Upper lobe of left lung (tissue), 6 donors: ENCODE measurements at places on chromosomes 12 and 14. TPM values are rescaled to one million over a fixed set of nuclear protein-coding genes. Genes with fewer than 3 reads are reported as not detected.

- DNase-seq = no peak
Observed at GRCh38 chr14:71623939-71624338, 308.3 kb upstream of the RGS6 start.

DNA sequence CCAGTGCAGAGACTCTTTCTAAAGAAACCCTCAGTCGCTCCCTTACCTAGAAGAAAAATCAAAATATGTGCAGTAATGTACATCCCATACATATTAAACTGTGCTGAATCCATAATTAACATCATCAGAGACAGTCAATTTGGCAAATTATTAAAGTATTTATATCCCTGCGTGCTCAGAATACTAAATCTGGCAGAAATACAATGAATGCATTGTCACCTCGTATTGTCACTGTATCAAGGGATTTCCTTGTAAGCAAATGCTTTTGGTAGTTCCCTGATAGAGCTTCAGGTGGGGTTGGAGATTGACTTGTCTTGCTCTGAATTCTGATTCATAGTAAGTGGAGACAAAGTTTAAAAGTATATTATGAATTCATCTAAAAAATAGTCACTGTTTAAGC lies 319.1 kb downstream of the PPFIA2 start:
- DNase-seq = no peak

DNA sequence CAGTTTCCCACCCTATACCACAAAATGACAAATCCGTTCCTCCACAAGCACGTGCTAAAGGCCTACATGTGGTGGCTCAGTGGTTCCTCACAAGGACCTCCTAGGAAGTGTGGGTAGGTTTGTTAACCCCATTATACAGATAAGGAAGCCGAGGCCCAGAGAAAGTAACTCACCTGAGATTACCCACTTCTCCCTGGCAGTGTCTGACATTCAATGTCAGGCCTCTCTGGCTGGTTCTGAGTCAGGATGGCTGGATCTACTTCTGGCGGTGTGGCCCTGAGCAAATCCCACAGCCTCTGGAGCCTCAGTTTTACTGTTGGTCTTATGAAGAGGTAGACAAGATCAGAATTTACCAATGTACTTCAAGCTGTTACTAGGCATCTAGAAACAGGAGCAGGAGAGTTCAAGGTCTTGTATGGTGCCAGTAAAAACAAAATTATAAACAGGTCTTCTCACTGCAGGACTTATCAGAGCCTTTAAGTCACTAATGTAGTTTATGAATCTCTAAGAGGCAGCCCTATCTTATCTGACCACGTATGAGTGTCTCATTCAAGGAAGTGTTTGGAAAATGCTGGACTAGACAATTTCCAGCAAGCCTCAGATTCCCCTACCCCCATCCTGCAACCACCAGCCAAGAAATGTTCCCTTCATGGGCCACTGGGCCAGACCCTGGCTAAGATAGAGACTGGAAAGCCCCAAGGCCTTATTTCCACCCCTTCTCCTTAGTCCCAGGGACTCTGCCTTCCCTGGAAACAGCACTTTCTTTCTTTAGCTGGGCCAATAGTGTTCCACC lies 4.2 kb downstream of the HSPB8 start:
- peak; percentile 31 for DNase-seq

- DNase-seq = no peak
Observed at GRCh38 chr12:915090-915489, 34.4 kb downstream of the RAD52 start.

DNA sequence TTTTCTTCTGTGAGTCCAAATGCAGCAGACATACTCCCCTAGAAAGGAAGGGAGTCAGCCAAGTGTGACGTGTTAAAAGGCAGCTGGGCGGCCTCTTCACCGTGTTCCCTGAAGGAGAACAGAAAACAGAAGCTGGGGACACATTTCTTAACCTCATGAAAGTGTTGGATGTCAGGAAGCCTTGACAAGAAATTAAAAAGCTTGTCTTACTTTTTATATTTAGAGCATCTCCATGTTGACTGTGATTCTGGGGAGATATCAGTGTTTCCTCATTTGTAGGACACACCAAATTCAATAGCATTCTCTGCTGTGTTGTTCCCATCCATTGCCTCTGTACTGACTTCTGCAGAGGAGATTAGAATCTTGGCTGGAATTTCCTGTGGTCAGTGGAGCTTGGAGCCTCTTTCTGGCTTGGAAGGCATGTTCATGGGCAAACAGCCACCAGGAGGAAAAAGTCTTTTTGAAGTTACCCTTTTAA lies 93.7 kb downstream of the RMST start:
- DNase-seq = no peak

DNA sequence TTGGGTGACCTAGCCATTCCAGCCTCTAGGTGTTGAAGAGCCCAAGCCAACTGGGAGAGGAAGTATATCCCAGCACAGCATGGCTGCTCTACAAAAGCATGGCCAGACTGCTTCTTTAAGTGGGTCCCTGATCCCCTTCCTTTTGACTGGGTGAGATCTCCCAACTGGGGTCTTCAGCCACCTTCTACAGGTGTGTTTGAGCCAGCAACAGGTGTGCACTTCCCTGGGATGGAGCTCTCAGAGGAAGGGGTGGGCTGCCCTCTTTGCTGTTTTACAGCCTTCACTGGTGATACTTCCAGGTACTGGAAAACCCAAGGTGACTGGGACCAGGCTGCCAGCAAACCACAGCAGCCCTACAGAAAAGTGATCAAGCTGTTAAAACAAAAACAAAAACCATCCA lies 14.2 kb upstream of the GNS start:
- no peak for DNase-seq

DNA sequence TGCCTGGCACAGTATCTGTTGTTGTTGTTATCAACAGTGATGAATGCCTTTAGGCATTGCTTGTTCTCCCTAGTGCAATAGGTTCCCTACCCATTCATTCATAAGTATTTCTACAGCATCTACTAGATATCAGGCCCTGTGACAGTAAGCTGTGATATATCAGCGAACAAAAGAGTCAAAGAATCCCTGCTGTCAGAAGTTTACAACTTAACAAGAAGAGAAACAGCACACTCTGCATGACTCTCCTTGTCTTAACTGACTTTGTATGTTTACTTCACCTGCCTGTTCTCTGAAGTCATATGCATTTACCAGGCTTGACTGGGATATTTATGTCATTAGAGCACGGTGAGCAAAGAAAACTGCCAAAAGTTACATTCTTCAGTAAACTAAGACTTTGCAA lies 452.2 kb upstream of the RPL10L start:
- DNase-seq = no peak

DNA sequence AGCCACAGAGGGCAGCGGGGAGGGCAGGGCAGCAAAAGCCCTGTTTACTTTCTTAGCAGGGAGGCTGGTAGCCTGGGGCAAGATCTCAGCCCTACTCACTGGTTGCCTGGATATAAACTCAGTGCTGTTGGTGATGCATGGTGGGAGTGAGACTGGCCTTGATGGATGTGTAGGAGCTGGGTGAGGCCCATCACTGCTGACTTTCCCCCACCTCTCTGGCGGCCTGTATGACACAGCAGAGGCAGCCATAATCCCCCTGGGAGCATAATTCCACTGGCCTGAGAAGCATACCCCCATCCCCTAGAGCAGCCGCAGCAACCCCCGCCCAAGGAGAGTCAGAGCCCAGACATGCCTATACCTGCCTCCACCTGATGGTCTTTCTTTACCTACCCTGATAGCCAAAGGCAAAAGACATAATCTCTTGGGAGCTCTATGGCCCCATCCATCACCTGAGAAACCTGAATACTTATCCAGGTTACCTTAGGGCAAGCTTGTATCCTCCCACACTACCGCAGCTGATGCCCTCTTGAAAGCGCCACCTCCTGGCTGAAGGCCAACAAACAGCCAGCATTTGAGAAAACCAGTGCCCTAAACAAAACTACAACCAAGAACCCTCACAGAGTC lies 59.3 kb downstream of the DNAI7 start:
- no peak for DNase-seq

- DNase-seq = no peak
Observed at GRCh38 chr12:116864371-116865160, 16.7 kb downstream of the HRK start.

TRIM9 gene
- total RNA-seq = 0.54 TPM

OTOGL gene
- total RNA-seq = 0.15 TPM

RFLNA gene
- 0.30 TPM for total RNA-seq

GRCh38 chr12:58745348-58746125 lies 174.8 kb downstream of the LRIG3 start:
- DNase-seq = no peak

- DNase-seq = no peak
Observed at GRCh38 chr12:114406316-114406983, 506 bp upstream of the TBX5 start.

- DNase-seq = no peak
Observed at GRCh38 chr12:89674326-89674942, 34.2 kb downstream of the ATP2B1 start.

DNA sequence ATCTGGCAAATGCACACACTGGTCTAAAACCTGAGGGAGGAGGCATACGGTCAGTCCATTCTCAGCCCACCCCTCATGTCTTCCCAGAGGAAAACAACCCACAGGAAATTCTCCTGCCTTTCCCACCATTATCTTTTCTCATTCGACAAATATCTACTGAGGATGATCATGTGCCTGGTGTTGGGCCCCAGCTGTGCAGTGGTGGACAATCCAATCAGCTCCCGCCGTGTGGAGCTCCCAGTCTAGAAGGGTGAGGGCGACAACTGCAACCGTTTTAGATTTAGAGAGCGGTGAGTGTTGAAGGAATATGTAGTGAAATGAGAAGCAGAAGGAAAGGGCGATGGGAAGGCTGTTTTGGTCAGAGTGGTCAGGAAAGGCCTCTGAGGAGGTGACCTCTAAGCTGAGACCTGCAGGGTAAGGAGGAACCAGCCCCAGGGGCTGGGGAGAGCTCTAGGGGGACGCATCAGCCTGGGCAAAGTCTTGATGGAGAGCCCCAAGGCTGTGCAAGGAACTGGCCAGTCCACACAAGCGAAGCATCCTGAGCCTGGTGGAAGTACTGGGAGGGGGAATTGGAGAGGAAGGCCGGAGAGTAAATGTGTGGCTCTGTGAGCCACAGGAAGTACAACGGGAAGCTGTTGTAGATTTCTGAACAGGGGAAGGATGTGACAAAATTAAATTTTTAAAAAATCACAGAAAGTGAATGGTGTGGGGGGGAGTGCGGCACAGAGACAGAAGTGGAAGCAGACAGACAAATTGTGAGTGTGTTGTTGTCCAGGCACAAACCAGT lies 192.8 kb downstream of the NTF3 start:
- DNase-seq = no peak

DNA sequence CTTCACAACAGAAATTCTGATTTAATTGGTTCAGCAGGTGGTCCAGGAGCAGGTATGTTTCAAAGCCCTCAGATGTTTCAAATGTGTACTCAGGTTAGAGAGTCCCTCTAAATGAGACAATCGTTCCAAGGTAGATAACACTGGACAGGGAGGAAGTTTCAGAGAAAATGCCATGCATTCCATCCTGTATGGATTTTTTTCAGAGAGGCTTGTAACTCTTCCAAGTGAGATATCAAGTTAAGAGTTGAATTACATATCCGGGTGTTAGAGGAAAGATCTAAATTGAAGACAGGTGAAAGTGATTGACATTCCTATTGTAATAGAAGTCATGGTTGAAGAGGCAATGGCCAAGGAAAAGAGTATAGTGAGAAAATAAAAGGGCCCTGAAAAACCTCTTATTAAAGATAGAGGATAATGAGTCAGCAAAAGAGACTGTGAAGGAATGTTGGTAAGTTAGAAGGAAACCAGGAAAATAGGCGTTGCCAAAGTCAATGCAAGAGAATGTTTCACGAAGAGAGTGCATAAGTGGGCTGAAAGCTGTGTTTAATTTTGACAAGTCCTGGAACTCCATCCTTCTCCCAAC lies 105.8 kb downstream of the BMP4 start:
- no peak for DNase-seq
